ENCODE measurements at places on chromosomes 3 and 15.

DNA sequence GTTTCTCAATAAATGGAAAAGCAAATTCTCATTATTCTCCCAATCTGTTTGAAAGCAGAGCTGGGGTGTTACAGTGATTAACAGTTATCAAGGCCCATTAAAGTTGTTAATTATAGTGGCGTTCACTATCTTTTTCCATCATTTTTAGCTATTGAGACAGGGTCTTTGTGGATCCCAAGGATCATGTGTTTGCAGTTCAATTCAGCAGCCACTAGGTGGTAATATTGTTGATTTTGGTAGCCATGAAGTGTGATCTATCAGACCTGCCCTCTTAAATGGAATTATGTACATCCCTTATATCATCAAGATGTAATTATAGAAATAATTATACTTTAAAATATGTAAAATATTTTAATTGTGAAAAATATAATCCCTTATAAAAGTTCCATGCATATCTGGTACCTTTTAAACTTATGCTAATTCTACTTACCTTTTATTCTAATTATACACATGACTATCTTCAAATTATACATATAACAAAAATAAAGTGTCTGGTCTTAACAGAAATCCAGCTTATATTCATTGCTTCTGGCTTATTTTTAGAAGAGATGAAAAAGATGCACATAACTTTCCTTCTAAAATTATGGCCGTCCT lies 126.4 kb downstream of the GREM1 start:
- no peak for DNase-seq

- DNase-seq = no peak
Measured at GRCh38 chr3:124903896-124904834, 17.0 kb upstream of the ITGB5 start.

DNA sequence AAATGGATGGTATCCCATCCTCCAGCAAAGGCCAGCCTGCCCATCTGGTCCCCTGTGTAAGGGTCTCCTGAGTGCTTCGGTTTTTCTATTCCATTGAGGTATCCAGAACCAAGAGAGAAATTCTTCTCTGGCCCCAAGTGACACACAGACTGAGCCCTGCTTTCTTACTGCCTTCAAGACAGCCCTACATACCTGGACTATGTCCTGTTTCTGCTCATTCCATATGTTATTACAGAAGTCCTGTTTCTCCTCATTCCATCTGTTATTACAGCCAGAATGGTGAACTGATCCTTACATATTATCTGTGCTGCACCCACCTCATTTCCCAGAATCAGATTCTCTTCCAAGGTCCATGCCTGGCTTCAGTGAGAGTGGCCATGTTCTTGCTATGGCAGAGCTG lies 115.2 kb downstream of the DCLK3 start:
- no peak for DNase-seq

- DNase-seq = no peak
Measured at GRCh38 chr3:55440104-55440708, 46.9 kb downstream of the WNT5A start.

DNA sequence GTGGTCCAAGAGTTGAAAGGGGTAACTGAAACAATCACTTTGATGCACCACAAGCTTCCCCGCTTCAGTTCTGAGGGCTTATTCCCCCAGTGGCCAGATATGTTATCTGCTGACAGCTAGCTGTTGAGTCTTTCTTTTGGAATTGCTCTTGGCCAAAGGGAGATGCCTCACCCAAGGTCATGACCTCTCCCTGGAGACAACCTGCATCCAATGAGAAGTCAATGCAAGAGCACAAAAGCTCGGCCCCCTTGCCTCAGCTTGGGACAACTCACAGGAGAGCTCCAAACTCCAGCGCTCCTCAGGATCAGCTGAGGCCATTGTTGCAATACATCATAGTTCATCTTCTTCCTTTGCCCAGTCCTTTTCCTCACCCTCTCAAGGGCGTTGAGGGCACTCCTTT lies 31.0 kb upstream of the THBS1 start:
- DNase-seq = no peak

GRCh38 chr3:38382506-38383080 lies 36.0 kb downstream of the XYLB start:
- no peak for DNase-seq

DNA sequence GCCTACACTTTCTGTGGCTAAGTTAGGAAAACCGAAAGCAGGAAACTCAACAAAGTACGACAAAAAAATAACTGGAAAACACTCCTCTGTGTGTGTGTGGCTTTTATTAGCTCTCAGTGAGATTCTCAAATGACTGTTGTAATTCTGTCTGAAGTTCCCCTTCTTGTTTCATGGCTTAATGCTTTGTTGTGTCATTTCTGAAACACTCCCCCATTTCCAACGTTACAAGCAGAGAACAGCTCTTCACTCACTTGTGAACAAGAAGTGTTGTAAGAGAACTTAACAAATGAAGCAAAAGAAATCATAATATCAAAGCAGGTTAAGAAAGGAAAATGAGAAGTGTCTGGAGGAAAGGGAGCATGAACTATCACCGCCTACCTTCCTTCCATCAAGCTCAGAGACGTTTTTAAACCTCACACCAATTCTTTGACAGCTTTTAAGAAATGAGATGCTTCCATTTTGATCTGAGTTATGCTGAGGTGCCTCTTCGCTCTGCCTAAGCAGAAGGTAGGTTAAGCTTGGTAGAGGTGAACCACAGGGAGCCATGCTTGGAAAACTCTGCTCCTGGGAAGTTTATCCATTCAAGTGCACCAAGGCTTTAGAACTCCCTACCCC lies 12.4 kb upstream of the SEC62 start:
- no peak for DNase-seq

DNA sequence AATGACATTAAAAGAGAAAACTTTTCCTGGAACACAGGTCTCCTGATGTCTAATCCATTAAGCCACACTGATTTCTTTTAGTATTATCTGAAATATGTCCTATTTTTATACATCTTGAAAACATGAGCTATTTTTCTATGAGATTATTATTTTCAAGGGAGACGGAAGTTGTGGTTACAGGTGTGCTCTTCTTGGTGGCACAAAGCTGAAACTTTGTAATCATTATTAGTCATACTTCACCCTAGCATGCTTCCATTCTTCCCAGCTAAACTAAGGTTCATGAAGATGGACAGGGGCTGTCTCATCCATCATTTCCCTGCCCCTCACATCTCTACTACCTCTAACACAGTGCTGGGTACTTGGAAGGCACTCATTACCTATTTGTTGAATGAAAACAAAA lies 85.6 kb upstream of the POU1F1 start:
- DNase-seq = no peak

GRCh38 chr15:39888809-39889208 lies 31.3 kb downstream of the GPR176 start:
- no peak for DNase-seq

GRCh38 chr3:50212502-50212901 lies 7.4 kb downstream of the SLC38A3 start:
- no peak for DNase-seq

GRCh38 chr15:80619680-80620079 lies 75.4 kb upstream of the ABHD17C start:
- DNase-seq = no peak

- peak; percentile 37 for DNase-seq
Measured at GRCh38 chr3:15291589-15292541, 40.5 kb downstream of the SH3BP5 start.

DNA sequence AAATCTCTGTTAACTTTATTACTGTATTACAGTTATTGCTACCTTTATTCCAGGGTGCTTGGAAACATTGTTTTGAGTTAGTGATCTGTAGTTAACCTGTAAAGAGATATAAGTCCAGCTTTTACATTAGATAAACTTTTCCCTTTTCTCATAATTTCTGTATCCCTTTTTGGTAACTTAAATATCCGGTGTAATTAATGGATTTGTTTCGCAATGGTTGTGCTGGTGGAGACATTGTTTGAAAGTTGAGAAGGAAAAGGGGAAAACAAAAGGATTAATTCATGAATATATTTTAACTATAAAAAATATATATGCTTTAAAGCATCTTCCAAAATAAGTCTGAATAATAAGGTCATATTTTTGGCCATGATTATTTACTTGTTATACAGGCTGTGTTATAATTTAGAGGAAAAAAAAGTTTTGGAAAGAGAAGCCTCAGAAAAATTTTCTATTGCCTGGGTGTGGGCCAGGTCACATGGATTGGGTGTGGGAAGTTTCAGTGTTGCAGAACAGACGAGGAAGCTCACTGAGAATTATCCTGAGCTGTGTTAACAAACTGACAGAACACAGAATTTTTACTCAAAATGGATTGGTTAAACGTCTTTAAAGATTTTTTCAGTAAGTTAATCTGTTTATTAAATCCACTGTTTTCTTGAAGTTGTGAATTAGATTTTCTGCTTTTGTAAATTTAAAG lies 27.7 kb upstream of the IL20RB start:
- no peak for DNase-seq

DNA sequence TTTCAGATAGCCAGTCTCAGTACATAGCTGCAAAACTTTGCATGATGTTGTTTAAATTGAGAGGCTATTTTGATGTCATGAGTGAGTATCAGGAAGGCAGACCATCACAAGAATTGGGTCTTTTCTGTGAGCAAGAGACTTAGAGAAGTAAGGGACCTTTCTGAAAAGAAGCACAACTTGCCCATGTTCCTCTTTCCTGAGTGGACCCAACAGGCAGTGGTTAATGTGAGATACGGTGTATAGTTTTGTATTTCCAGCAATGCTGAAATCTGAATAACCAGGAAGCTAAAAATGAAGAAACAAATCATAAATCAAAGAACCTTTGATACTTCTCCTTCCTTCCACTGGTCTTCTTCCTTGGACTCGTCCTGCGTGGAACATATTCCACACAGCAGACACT lies 25.1 kb downstream of the MCTP2 start:
- no peak for DNase-seq

DNA sequence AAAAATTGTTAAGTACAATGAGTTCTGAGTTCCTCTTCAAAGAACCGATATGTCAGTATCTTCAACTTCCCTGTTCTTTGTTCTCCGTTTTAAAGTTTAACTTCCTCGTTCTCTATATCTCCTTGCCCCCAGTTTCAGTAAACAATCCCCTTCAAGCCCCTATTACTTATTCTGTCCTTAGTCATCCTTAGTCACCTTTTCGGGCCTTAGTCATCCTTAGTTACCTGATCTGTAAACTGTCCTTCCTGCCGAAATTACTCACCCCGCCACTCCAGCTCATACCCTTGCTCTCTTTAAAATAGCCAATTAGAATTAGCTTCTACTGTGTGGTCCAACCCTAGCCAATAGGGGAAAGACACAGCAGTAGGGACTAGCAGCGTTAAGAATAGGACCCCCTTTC lies 1165.6 kb downstream of the NSUN3 start:
- no peak for DNase-seq

DNA sequence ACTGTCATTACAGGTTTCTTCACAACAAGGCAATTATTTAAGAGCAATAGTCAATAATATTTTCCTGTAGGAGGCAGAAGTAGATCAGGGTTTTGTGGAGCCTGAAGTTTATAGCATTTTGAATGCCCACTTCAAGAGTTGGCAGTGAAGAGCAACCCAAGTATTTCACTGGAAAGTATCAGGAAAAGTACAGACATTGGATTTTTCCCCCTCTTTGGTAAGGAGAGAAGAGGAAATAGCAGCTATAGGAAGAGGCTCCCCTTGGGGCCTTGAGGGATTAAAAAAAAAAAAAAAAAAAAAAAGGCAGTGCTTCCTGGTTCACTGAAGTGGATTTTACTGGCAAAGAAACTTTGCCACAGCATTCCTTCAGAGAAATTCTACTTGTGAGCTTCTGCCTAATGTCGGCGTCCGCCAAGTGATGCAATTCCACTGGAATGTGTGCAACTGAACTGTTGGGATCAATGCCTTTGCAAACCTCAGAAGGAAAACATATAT lies 5.7 kb upstream of the CNTN6 start:
- no peak for DNase-seq

DNA sequence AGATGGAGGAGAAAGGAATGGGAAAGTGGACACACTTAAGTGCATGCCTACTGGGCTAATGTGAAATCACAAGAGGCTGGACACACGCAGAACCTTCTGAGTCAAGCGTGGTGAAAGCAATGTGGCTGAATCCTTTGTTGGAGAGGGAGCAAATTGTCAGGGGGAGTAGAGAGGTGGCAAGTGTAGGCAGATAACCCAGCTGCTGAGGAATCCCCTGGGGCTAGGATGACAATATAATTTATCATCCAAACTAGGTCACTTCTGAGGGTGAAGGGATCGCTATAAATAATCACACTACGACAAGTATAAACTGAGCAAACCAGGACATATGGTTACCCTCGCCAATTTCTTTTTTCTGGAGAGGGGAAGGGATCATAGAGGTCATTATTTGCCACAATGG lies 28.7 kb downstream of the TAMM41 start:
- no peak for DNase-seq

Data from activated CD4-positive, CD25-positive, alpha-beta regulatory T cell treated with anti-CD3 and anti-CD28 coated beads, Interleukin-2, amount 50 U/mL, for 72 hours (primary cell).